Breast epithelium (tissue), 4 donors: ENCODE measurements at places on chromosomes 5 and 9. TPM values are rescaled to one million over a fixed set of nuclear protein-coding genes. Genes with fewer than 3 reads are reported as not detected.

The FGF18 gene
- total RNA-seq: 0.16 TPM

- H3K27me3 ChIP-seq: no peaks in the 10 kb centered on the region
- DNase-seq: no peak
- no peak overlapping the region for H3K27ac ChIP-seq
- no peak overlapping the region for H3K4me3 ChIP-seq
Observed at GRCh38 chr5:125109816-125110215, 363.4 kb upstream of the ZNF608 start.

The SLC25A46 gene
- 56.9 TPM for total RNA-seq

GRCh38 chr9:91361291-91362050, at the start of gene AUH:
Gene AUH (minus strand): TSS chr9:91361918. CDS start chr9:91361889, 29 bp downstream.
- peak within 1 kb of the TSS; percentile 95 for H3K4me3 ChIP-seq
- no peaks in the 10 kb centered on the region for H3K27me3 ChIP-seq
- no peaks in the 10 kb centered on the region for H3K36me3 ChIP-seq
- DNase-seq: peak; percentile 67
- peak within 1 kb of the TSS; percentile 94 for H3K27ac ChIP-seq

GRCh38 chr9:104686081-104686480, 8.2 kb upstream of the OR13D1 start:
- no peak overlapping the region for H3K4me3 ChIP-seq
- H3K36me3 ChIP-seq: no peaks in the 10 kb centered on the region
- H3K27ac ChIP-seq: no peak overlapping the region
- DNase-seq: no peak
- H3K27me3 ChIP-seq: no peaks in the 10 kb centered on the region

DNA sequence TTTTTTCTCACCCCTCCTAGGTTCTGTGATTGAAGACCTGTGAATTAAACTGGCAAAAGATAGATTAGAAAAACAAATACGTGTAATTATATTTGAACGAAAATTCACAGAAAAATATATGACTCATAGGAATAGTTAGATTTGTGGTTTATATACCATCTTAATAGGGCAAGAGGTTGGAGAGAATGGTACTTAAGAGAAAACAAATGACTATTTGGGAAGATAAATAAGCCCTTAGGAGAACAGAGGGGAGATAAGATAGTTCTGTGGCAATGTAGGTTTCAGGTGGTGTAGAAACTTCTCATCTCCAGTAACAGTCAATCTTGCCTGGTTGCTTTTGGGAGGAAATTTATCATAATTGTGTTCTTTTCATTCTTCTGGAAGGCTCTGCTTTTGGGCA, 122.0 kb downstream of the PRDM9 start:
- no peaks in the 10 kb centered on the region for H3K27me3 ChIP-seq
- no peak overlapping the region for H3K27ac ChIP-seq
- DNase-seq: no peak

- no peaks in the 10 kb centered on the region for H3K4me1 ChIP-seq
- H3K4me3 ChIP-seq: no peak overlapping the region
- H3K27me3 ChIP-seq: no peaks in the 10 kb centered on the region
- no peak overlapping the region for H3K27ac ChIP-seq
Observed at GRCh38 chr9:126532951-126533925, 80.5 kb upstream of the LMX1B start.

GRCh38 chr9:112819635-112820496, 69.3 kb downstream of the SNX30 start:
- H3K27ac ChIP-seq: no peak overlapping the region
- H3K27me3 ChIP-seq: no peaks in the 10 kb centered on the region
- no peaks in the 10 kb centered on the region for H3K4me1 ChIP-seq
- H3K36me3 ChIP-seq: no peaks in the 10 kb centered on the region
- no peak overlapping the region for H3K4me3 ChIP-seq

DNA sequence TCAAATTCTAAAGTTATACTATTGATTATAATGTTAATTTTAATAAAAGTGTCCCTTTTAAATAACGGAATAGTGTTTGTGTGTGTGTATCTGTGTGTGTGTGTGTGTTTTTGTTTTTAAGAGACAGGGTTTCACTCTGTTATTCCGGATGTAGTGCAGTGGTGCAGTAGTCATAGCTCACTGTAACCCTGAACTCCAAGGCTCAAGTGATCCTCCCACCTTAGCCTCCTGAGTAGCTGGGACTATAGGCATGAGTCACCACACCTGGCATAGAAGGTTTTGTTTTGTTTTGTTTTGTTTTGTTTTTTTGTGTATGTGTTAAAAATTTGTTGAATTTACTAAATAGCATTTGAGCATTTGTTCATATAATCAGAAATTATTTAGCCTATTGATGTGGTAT, 64.6 kb downstream of the YTHDC2 start:
- no peak overlapping the region for H3K4me3 ChIP-seq
- H3K36me3 ChIP-seq: no peaks in the 10 kb centered on the region
- H3K27ac ChIP-seq: no peak overlapping the region
- no peaks in the 10 kb centered on the region for H3K4me1 ChIP-seq
- no peaks in the 10 kb centered on the region for H3K27me3 ChIP-seq

The PPP3R2 gene
- not detected for total RNA-seq

DNA sequence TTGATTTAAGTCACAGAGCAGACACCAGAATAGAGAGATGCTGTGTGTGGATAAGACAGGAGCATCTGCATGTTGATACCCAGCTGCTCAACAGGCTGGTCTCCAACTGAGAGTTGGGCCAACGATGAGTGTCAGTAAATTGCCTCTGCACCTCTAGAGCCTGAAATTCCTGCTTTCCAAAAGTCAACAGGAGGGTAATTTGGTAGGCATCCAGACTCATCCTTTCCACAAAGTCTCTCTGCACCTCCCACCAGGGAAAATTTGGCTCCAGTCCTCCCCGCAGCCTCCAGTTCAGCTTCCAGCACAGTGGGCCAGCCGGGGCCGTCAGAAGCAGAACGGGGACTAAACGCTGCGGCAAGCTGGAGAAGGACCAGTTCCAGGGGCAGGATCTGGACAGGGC, 136.9 kb downstream of the RFK start:
- no peak for DNase-seq
- H3K27ac ChIP-seq: no peak overlapping the region
- no peaks in the 10 kb centered on the region for H3K4me1 ChIP-seq
- H3K27me3 ChIP-seq: no peaks in the 10 kb centered on the region

The FREM1 gene
- 4.3 TPM for total RNA-seq

DNA sequence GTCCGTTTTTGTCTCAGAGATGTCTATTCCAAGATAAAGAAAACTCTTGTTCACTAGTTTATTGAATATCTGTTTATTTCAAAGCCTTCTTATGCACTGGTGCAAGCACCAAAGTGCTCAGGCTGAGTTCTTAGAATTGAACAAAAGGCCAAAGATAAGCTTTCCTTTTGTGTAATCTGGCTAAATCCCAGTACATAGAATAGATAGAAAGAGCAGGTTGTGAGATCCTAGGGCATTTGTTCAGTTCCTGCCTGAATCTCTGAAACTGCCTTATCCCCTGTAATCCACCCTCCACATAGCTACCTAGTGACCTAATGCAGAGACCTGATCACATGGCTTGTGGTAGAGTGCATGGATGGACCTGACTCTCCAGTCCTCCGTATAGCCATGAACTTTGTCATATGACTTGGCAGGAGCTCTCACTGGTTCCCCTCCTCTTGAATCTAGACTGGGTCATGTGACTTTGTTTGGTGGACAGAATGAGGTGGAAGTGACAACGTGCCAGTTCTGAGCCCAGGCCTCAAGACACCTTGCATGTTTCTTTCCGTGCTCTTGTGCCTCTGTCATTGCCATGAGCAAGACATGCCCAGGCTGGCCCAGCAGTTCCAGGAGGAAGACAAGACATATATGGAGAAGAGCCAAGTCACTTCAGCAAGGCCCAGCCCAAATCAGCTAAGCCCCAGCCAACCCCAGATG, 139.3 kb upstream of the SHB start:
- H3K27ac ChIP-seq: no peak overlapping the region
- H3K4me1 ChIP-seq: no peaks in the 10 kb centered on the region
- no peaks in the 10 kb centered on the region for H3K27me3 ChIP-seq
- H3K4me3 ChIP-seq: no peak overlapping the region
- no peak for DNase-seq
- H3K36me3 ChIP-seq: no peaks in the 10 kb centered on the region

The QRFP gene
- not detected for total RNA-seq

DNA sequence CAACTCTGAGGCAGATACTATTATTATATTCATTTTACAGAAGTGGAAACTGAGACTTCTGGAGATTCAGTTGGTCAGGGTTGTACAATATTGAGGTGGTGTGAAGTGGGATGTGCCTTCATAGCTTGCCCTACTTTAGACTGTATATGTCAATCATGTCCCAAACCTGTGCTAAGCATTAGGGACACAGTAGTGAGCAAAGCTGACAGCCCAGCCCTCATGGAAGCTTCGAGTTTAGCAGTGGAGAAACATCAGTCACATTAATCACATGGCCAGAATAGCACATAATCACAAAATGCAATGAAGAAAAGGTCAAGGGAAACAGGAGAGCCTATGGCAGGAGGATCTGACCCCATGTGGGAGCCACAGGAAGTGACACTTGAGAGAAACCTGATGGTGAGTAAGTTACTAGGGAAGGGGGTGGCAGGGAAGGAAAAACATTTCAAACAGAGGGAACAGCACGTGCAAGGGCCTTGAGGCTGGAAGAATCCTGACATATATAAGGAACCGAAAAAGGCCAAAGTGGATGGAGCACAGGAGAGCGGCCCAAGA, 20.5 kb upstream of the RALGPS1 start:
- no peaks in the 10 kb centered on the region for H3K27me3 ChIP-seq
- no peak overlapping the region for H3K4me3 ChIP-seq
- no peaks in the 10 kb centered on the region for H3K4me1 ChIP-seq
- H3K27ac ChIP-seq: no peak overlapping the region
- no peak for DNase-seq
- no peaks in the 10 kb centered on the region for H3K36me3 ChIP-seq

GRCh38 chr9:127144670-127145445, 22.4 kb upstream of the ANGPTL2 start:
- H3K4me1 ChIP-seq: no peaks in the 10 kb centered on the region
- no peak overlapping the region for H3K4me3 ChIP-seq
- DNase-seq: peak; percentile 5
- H3K36me3 ChIP-seq: no peaks in the 10 kb centered on the region
- H3K27me3 ChIP-seq: no peaks in the 10 kb centered on the region
- H3K27ac ChIP-seq: no peak overlapping the region

DNA sequence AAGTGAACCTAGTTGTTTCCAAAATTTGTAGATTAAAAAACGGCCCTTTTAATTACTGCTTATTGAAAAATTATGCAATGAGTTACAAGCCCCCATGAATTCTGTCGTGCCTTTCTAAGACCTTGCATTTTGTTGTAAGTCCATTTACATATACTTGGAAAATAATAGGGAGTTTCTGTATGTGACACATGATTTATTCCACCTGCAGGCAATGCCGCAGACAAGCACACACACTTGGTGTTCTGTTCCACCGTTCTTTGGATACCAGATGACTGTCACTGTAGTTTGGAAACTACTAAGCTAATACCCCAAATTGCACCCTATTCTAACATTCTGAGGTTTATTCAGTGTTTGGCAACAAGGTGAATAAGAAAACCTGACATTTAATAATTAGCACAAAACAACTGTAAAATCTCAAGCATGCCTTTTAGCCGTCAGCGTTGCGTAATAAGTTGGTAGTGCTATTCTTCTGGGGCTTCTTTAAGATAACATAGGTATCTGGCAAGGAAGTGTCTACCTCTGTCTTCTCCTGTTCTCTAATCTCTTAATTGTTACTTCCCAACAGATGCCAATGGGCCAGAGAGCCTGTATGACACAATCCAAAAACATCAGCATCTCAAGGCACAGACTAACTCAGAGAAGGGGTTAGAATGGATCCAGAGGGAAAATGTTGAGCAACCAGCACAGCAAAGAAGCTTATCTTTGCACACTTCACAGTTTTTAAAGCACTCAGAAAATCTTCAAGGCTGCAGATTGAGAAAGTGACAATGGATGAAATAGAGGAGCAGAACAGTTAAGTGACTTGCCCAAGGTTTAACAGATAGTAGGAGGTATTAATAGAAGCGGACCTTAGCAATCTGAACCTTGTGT, 48.2 kb upstream of the DPYSL3 start:
- H3K36me3 ChIP-seq: no peaks in the 10 kb centered on the region
- no peak overlapping the region for H3K4me3 ChIP-seq
- no peak for DNase-seq
- no peak overlapping the region for H3K27ac ChIP-seq

DNA sequence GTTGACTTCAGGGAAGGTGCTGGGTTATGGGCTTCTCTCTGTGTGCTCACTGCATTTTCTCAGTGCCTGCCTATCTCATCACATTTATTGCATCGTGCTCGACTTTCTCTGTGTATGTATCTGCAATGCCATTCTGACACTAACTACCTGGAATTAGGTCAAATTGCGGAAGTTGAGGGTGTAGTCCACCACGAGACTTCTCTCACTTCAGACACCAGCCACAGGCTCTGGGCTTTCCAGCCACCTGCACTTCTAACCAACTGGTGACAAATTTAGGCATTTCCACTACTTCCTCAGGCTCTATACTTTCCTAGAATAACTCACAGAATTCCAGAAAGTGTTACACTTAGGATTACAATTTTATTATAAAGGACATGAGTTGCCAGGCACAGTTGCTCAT, 188.6 kb upstream of the ZNF608 start:
- H3K27ac ChIP-seq: no peak overlapping the region
- no peaks in the 10 kb centered on the region for H3K36me3 ChIP-seq
- H3K27me3 ChIP-seq: no peaks in the 10 kb centered on the region
- H3K4me3 ChIP-seq: no peak overlapping the region

GRCh38 chr5:40914835-40915234, 5.5 kb downstream of the C7 start:
- H3K27ac ChIP-seq: no peak overlapping the region
- no peaks in the 10 kb centered on the region for H3K27me3 ChIP-seq
- DNase-seq: no peak
- H3K36me3 ChIP-seq: no peaks in the 10 kb centered on the region

DNA sequence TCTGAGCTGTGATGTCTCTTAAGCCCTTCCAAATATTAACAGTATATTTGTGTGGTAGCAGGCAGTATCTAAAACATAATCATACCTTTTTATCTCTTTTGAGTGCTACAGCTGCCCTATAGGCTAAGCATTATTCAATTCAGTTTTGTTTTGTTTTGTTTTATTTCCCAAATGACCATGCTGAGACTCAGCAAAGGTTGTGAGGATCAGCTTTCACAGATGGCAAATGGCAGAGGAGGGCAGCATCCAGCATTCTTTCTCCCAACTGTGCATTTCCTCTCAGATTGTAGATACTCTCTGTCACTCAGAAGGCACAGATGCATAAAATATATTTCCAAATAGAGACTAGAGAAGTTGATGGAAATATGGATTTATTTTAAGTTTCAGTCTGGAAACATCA, 90.7 kb downstream of the DAPK1 start:
- H3K4me3 ChIP-seq: no peak overlapping the region
- no peaks in the 10 kb centered on the region for H3K27me3 ChIP-seq
- no peak for DNase-seq
- no peak overlapping the region for H3K27ac ChIP-seq
- H3K4me1 ChIP-seq: no peaks in the 10 kb centered on the region

The PCSK1 gene
- 2.4 TPM for total RNA-seq

The PROB1 gene
- total RNA-seq: 0.32 TPM

DNA sequence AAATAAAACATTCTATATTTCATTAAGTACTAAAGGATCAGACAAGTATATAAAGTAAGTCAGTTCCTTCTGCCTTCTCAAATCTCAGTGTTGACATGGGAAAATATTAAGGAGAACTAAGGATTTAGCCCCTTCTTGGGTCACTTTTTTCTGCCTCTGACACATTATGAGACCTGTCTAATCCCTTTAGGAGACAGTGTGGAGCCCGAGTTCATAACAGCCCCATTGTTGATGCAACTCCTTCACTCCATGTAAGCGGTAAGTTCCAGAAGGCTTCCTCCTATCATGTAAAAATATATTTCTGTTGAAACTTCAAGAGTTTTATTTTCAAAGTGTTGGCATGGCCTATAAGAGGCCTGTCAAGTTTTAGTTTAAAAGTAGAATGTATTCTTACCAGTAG, 152.2 kb downstream of the SNCAIP start:
- no peaks in the 10 kb centered on the region for H3K4me1 ChIP-seq
- H3K27ac ChIP-seq: no peak overlapping the region

The PCDHB3 gene
- 3.4 TPM for total RNA-seq
